ENCODE measurements at places on chromosomes 3 and 15. TPM values are rescaled to one million over a fixed set of nuclear protein-coding genes. Genes with fewer than 3 reads are reported as not detected.

Gene SEMA3G
- not detected for total RNA-seq

Gene ILDR1
- total RNA-seq: 0.11 TPM

Gene SEMA3F
- total RNA-seq: 0.25 TPM

DNA sequence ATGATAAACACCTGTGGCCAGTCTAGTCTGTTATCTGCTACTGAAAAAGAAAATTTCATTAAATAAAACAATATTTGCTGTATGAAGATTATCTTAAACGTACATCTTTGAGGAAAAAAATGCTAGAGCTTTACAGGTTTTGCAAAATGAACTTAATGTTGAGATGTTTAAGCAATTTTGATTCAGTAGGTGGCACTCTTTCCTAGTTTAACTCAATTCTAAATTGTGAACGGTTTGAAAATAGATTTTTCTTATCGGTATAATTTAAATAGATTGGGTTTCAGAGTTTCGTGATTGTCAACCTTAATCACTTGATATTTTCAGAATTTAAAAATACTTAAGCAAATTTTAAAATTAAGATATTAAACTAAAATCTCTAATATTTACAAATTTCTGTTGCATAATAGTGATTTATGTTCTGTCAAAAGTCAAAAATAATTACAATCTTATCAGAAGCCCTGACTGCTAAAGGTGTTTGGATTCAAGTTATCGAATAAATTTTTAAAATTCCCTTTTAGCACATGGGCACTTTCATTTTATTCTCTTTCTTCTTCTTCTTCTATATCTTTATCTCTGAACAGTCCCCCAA is 7.0 kb upstream of the RNF111 start:
- no peak for DNase-seq

DNA sequence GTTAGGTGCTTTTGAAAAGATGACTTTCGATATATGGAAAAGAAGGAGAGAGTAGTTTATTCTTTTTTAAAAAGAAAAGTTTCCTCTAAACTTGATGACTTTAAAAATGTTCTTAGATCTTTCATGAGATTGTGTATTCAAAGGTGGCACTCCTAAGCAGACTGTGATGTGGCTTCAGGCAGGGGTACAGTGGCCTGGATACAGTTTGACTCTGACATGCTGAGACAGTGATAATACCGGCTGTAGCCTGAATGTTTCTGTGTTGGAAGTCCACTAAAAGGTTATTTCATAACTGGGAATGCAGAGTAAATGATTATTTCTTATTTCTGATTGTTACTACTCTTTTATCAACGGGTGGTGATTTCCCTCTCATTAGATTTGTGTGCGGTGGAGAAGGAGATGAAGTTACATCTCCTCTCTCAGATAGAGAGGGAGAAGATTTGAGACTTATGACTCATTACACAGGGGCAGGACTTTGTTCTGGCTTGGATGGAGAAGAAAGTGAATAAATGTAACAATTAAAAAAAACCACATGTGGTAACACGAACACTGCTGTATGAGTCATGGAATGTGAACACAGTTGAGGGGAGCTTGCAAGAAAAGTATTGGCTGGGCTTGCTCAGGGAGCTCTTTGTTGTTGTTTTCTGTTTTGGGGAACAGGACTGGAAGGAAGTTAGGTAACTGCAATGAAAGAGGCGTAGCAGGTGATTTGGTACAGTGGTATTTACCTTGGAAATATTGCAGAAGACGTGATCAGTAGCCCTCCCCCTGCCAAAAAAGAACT is 21.6 kb downstream of the SPTSSB start:
- DNase-seq: peak; percentile 32

GRCh38 chr15:57505056-57505715 is 86.5 kb upstream of the MYZAP start:
- no peak for DNase-seq

DNA sequence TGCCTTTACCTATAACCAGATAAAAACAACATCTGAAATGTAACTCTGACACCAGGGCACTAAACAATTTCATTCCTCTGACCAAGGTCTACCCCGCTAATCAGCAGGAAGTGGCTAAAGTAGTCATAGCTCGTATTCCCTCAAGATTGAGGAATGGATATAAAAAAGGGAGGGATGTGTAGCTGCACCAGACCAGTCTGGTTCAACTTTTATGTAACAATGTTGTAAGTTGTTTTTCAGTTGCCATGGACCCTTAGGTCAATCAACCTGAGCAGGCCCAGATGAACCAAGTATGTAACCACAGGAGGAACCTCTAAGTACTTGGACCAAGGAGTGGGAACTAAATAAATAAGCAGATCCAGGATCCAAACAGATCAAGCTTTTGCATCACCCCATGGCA is 28.4 kb upstream of the IFT57 start:
- no peak for DNase-seq

DNA sequence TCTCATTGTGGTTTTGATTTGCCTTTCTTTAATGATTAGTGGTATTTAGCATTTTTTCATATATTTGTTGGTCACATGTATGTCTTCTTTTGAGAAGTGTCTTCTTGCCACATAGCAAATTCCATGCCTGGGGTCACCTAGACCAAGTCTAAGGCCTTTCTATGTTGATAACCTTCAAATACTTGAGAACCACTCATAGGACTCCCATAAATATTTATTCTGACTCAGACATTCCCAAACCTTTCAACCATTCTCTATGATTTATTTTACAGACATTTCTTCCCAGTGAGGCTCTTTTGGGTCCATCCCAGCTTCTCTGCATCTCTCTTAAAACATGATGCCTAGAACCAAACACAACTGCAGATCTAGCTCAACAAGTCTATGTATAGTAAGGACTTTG is 69.2 kb downstream of the ATP8B4 start:
- no peak for DNase-seq

GRCh38 chr3:123508178-123508577 is 59.3 kb upstream of the ADCY5 start:
- DNase-seq: no peak

- DNase-seq: no peak
These were observed 73.9 kb downstream of the NR1D2 start for GRCh38 chr3:24018784-24019570.

DNA sequence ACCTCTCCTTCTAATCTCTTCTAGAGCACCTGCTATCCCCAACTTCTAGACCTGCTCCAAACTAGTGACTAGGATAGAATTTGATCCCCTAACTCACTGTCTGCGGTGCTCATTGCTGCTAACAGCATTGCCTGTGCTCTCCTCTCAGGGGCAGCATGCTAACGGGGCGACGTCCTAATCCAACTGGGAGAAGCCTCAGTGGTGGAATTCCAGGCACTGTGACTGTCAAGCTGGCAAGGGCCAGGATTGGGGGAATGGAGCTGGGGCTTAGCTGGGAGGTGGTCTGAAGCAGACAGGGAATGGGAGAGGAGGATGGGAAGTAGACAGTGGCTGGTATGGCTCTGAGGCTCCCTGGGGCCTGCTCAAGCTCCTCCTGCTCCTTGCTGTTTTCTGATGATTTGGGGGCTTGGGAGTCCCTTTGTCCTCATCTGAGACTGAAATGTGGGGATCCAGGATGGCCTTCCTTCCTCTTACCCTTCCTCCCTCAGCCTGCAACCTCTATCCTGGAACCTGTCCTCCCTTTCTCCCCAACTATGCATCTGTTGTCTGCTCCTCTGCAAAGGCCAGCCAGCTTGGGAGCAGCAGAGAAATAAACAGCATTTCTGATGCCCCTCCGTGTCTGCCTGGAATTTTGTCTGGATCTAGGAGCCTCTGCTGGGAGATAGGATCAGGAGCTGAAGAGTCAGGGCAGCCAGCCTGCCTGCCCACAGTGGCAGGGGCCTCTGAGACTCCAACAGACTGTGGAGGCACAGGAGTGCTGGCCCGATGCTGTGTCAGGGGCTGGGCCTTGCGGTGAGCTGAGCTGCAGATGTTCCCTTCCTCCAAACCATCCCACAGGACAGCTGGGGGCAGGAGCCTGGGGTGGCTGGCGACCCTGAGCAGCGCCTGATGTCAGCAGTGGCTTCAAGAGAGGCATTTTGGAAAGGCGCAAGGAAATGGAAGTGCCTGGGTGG is 3.0 kb downstream of the ISLR start:
- no peak for DNase-seq

- no peak for DNase-seq
These were observed 90.0 kb upstream of the ANKRD34C start for GRCh38 chr15:79192462-79193036.

DNA sequence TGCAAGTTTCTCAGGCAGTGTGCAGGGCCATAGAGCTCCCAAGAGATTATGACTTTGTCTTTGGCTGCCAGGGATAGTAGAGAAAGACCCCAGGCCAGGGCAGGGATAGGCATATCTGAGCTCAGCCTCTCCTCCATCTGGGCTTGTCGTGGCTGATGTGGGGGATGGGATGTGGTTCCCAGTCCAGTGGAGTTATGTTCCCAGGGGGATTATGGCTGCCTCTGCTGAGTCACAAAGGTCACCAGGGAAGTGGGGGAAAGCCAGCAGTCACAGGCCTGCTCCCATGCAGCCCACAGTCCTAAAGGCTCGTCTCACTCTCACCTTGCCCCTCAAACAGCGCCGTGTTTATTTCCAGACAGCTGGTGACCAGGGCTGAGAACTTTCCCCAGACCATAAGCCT is 354.9 kb downstream of the SI start:
- no peak for DNase-seq
